ENCODE measurements at places on chromosomes 7 and 10.

DNA sequence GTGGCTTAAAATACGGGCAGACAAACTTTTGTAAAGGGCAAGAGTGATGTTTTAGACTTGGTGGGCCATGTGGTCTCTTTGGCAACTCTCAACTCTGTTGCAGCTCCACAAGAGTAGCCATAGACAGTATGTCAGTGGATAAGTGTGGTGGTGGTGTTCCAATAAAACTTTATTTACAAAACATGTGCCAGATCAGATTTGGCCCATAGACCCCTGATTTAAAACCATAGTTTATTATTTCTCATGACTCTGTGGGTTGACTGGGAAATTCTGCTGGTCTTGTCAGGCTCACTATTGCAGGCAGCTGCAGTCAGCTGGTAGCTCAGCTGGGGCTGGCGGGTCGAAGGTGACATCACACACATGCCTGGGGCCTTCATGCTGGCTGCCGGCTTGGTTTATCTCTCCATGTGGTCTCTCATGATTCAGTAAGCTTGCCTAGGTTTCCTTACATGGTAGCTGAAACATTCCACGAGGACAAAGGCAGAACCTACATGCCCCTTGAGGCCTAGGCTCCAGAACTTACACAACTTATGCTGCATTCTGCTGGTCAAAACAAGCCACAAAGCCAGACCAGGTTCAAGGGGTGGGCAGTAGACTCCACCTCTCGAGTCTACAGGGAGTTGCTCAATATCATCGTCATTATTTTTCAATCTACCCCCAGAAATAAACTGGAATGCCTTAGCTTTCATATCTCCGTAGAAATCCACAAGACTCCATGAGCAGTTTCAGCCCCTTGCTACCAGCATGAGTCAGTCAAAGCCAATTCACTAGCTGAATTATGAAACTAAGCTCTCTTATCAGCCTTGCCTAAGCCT is 245.7 kb downstream of the WDR11 start:
- DNase-seq = no peak

DNA sequence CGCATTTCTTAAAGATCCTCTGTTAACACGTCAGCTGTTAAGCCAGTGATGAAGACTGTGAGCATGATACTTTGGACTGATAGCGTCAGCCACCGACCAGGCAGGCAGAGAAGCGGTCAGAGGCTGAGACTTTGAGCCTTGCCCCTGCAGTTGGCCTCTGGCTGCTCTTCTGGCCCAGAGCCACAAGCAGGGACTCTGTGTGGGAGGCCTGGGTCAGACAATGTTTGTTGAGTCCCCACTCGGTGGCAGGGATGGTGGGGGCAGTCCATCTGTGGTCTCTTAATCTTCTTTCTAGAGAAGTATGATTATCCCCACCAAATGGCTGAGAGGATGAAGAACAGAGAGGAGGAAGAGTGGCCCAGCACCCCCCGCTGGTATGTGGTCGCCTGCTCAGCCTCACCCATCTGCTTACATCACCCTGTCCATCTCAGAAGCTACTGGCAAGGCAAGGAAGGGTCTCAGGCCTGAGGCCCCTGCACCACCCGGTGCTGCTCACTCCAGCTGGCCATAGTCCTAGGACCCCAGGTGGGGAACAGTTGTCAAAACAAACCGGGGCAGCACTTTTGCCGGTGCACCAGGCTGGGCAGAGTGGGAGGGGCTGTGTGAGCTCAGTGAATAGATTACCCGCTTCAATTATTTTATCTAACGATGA is 202.9 kb downstream of the GRID1 start:
- peak; percentile 63 for DNase-seq

- no peak for DNase-seq
Measured at GRCh38 chr7:107972941-107973376, 30.0 kb downstream of the LAMB1 start.

DNA sequence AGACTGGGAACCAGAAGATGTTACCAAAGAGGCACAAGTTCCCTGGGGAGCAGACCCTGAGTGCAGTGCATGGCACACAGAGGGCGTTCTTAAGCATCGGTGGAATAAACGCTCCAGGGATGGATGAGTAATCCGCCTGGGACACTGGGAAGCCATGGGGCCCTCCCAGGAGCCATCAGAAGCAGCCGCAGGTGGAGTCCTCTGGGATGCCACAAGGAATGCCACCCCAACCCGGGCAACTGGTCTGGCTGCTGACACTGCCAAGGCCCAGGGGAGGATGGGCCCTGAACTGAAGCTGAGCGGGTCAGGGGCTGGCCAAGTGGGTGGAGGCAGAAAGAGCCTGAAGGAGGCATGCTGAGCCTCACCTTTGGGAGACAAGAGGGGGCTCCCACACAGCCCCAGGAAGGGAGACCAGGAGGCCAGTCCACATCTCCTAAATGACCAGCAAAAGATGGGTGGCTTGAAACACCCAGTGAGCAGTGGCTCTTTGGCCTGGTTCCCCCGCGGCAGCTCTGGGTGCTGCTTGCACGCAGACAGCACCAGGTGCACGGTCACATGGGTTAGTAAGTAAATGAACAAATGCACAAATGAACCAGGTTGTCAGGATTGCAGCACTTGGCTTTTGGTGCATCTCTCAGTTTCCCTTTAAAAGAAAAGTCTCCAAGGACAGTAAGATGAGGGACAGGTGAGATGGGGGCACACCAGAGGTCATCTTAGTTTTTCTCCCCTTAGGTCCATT is 141.3 kb upstream of the ZMIZ1 start:
- peak; percentile 66 for DNase-seq

GRCh38 chr7:214410-215212 is 22.2 kb downstream of the FAM20C start:
- DNase-seq = no peak

DNA sequence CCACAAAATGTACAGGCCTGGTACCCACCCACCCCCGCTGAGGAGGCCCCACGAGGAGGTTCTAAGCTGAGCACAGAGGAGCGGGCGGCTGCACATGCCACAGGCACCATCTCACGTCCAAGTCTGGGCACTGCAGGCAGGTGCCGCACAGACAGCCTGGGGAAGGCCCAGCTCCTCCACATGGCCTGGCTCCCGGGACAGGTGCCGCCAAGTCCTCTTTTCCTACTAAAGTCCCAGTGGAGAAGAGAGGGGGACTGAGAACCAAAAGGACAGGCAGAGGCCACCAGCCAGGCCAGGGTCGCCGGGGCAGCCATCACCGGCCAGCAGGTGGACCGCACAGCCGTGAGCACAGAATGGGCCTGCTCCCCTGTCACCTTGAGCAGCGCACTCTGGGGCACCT is 91.1 kb downstream of the MAD1L1 start:
- no peak for DNase-seq

DNA sequence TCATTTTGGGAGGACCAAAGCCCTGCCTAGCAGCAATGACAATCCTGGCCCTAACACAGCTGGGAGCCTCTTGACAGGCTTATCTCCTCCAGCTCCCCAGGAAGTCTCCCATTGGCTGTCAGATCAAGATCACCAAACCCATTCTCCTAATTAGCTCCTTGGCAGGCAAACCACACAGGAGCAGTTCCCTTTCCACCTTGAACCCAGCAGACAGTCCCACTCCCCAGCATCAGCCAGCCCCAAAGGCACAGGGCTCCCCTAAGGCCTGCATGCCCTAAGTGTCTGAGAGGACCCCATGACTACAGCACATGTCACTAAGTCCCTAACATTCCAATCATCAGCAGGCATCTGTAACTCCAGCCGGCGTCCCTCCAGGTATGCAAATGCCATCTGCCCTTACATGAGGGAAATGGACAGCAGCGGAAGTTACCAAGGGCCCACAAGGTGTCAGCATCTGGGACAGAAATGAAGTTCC is 348.5 kb downstream of the KCNMA1 start:
- no peak for DNase-seq

- no peak for DNase-seq
Measured at GRCh38 chr10:102546606-102547320, 43.0 kb downstream of the SUFU start.

GRCh38 chr10:93579089-93579488 is 12.6 kb downstream of the FFAR4 start:
- DNase-seq = no peak

DNA sequence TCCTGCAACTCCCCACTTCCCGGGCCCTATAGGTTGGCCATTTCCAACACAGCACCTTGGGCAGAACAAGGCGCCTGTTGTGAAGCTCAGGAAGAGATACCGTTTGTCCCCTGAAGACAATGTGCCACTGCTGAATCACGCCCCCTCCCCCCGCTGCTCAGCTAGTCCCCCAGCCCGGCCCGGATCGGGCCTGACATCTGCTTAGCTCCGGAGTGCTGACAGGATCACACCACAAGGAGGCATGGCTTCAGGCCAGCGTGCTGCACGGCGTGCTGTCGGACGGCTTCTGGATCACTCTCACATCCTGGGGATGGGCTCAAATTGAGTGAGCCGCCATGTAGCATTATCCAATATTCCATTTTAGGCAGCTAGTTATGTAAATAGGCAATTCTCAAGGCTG is 62.1 kb upstream of the EFCAB10 start:
- no peak for DNase-seq

- no peak for DNase-seq
Measured at GRCh38 chr7:130529417-130529816, 37.5 kb downstream of the MEST start.

GRCh38 chr10:59666310-59666709 is 43.3 kb downstream of the SLC16A9 start:
- no peak for DNase-seq
